ENCODE measurements at places on chromosomes 1 and 21. TPM values are rescaled to one million over a fixed set of nuclear protein-coding genes. Genes with fewer than 3 reads are reported as not detected.

DNA sequence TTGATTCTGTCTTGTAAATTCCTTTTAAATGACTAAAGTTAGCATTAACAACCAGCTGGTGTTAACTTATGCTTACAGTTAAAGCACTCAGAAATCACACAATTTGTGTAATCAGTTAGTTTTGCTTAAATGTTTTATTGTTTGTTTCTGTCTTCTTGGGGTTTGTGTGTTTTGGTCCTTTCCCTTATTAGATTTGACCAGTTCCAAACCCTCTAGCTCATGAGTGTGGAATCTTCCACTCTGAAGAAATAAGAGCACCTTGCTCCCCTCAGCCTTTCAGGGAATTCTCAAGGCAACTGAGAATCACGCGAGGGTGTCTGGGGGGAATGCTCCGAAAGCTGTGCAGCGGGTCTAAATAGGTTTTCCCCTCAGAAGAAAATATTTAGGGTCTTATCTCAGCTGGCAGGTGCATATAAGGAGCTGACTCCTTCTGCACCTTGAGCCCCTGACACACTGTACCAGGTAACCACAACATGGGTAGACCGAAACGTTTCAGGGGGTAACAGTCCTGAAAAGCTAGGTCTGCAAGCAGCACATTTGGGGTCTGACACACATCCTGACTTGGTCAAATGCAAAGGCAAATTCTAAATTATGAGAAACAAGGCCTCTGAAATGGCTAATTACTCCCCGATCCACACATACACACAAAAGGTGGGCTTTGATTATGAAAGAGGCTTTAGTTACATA is 188.1 kb upstream of the ETV3 start:
- DNase-seq = no peak

DNA sequence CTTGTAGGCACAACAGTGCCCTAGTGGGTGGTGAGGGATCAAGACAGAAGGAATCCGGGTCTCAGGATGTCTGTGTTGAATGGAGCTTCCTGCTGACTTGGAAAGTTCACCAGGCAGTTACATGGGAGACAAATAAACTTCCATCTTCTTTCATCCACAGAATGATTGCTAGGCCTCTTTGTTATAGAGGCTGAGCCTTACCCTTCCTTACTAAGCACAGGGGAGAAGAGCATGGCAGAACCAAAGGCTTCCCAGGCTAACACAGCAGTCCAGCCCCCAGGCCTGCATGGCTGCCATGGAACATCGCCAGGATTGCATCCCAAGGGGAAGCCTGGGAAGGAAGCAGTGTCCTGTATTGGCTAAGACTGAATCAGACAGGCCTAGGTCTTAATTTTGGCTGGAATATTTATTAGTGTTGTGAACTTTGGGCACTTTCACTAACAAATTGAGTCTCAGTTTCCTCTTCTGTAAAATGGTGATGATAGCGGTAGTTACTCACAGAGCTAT is 18.7 kb downstream of the HEYL start:
- no peak for DNase-seq

TFAP2E gene
- total RNA-seq = not detected

SLFNL1 gene
- total RNA-seq = not detected

GRCh38 chr1:69947837-69948236 is 257.5 kb downstream of the LRRC40 start:
- DNase-seq = peak; percentile 18

- no peak for DNase-seq
These were observed 113.6 kb upstream of the IPO9 start for GRCh38 chr1:201715351-201715750.

DNA sequence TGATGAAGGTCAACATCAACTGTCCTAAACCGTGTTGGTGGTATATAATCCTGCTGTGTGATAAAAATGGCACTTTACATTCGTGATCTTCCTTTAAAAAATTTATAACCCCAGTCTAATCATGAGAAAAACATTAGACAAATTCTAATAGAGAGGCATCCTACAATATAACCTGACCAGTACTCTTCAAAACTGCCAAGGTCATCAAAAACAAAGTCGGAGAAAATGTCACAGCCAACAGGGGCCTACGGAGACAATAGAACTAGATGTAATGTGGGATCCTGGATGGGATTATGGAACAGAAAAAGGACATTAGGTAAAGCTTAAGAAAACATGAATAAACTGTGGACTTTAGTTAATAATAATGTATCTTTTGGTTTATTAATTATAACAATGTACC is 25.0 kb downstream of the CDKN2C start:
- DNase-seq = no peak

GRCh38 chr1:145936247-145936646 is 9.0 kb upstream of the RBM8A start:
- no peak for DNase-seq

GRCh38 chr1:5961601-5962000 is 30.6 kb downstream of the NPHP4 start:
- no peak for DNase-seq

DNA sequence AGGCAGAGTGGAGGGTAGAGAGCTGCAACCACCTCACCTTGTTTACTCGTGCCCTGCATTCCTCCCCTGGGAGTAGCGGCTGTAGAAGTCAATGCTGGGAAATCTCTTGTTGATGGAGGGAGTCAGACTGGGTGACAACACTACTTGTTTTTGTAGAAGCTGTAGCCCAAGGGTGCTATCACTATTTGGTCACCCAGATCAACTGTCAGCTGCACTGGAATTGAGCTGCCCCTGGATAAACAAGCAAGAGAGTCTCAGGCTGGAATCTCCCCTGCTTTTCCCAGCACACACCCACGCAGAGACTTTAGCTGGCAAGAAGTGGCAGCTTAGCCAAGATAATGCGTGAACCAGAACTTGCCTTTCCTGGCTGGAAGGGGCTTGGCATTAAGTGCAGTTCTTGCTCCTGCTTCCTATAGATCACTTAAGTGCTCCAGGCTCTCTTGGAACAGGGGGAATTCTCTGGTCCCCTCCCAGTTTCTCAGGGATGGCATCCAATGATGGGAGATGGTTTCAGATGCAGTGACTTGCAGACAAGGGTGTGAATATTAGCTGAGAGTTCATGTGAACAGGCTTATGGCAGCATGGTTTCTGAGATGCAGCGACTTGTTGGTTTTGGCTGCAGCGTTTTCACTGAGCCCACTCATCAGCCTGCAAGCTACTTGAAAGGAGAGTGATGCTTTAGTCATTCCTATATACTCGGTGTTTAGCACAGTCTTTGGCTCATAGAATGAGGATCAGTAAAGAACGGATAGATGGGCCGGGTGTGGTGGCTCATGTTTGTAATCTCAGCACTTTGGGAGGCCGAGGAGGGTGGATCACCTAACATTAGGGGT is 16.8 kb downstream of the ATP2B4 start:
- peak; percentile 25 for DNase-seq

DNA sequence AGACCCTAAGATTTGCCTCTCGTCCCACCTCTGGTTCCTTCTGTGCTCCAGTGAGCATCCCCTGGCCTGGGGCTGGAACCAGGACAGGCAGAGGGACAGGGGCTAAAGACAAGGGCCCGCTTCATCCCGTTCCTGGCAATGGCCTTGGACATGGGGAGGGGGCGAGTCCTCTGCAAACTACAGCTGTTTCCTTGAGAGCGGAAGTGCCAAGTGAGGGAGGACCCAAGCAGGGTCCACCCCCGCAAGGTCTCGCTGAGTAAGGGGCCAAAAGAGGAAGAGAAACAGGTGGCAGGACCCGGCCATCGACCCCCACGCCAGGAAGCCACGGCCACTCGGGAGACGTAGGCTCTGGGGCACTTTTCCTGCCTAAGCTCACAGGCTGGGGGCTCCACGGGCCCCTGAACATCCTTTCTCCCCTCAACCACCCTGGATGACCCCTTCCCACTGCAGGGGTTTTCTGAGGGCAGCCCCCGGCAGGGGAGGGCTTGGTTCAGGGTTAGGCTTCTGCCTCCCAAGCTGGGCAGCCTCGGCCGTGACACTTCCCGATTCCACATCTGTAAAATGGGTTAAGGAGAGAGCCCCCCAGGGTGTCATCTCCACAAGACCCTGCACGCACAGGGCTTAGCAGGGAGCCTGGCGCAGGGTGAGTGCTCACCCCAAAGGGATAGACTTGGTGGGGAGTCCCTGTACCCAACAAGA is 17.9 kb upstream of the PLEKHG5 start:
- no peak for DNase-seq

GRCh38 chr1:82179131-82179530 is 378.4 kb downstream of the ADGRL2 start:
- DNase-seq = no peak

GRCh38 chr1:184069675-184070074 is 18.1 kb downstream of the TSEN15 start:
- no peak for DNase-seq

GRCh38 chr1:230270185-230270558 is 156.0 kb downstream of the PGBD5 start:
- no peak for DNase-seq

- DNase-seq = no peak
These were observed 46.9 kb downstream of the S100B start for GRCh38 chr21:46557919-46558392.

- DNase-seq = no peak
These were observed 885.3 kb downstream of the TTLL7 start for GRCh38 chr1:83113652-83114051.

DNA sequence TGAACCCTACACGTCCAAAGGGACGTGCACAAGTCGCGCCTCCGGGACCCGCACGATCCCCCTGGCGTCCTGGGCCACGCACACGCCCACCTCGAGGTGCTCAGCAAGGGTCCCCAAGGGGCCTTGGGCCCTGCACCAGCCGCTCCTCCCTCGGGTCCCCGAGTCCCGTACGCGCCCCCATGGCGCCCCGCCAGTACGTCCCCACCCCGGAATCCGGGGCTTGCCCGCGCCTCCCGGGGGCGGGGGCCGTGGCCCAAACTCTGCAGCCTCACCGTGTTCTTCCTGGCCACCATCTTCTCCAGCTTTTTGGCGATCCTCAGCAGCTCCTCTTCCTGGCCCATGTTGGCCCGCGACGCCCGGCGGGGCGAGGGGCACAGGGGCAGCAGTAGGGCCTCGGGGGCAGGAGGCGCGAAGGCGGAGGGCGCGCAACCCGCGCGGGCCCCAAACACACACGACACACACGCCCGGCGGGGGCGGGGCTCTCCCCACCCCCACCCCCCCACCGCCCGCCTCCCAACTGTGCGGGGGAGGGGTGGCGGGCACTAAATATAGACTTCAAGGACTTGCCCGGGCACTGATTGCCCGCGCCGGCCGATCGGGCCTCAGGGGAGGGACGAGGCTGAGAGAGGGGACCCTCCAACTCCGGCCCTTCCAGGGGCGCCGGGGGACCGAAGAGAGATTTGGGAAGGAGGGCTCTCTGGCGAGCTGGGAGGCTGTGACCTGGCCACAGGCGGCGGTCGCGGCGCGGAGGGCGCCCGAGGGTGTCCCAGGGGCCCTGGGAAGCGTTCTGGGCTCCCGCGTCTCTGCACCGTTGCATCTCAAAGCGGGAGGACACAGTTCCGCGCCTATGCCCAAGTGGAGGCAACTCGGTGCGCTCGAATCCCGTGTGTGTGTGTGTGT is at the start of gene TCEA3:
Gene TCEA3, minus strand, starts transcription at position 456 of the 900 bp plus-strand sequence. Its CDS starts 115 bp downstream, at position 341.
- no peak for DNase-seq

PSRC1 gene
- 39.4 TPM for total RNA-seq

- DNase-seq = no peak
These were observed 24.1 kb upstream of the ETV3 start for GRCh38 chr1:157162345-157162744.

DNA sequence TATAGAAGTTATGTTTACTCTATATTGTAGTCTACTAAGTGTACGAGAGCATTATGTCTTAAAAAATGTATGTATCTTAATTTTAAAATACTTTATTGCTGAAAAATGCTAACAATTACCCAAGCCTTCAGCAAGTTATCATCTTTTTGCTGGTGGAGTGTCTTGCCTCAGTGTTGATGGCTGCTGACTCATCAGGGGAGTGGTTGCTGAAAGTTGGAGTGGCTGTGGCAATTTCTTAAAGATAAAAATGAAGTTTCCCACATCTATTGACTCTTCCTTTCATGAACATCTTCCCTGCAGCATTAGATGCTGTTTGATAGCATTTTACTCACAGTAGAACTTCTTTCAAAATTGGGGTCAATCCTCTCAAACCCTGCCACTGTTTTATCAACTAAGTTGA is 95.8 kb downstream of the CDC7 start:
- DNase-seq = no peak

GRCh38 chr1:106921186-106921585 is 135.3 kb upstream of the PRMT6 start:
- DNase-seq = no peak

DNA sequence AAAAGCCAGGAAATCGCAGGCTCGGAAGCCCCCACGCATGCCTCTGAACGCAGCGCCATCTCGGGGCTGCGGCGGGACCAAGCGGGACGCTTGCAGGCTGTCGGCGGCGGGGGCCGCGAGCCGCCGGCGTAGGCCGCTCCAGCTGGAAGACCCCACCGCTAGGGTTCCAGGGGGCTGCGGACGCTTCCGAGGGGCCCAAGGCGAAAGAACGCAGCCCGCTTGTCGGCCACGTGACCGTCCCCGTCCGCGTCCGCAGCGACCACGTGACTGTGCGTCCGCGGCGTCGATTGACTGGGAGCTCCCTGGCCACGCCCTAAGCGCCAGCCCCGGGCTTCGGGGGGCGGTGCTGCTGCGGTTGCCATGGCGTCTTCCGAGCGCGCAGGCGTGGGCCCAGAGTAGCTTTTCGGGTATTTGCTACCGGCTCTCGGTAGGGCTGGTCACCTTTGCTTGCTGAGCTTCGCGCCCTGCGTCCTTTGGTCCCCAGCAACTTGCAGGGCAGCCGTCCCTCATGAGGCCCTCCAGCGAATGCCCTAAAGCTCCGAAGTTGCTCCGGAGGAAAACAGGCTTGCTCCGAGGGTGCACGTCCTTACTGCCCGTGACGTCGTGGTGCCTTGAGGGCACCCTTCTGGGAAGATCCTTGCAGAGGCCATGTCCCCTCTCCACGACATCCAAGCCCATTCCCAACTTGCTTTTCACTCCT is 197.2 kb downstream of the DYRK1A start:
- DNase-seq = peak; percentile 96

All from H4 (cell line).